ENCODE measurements at places on chromosomes 2 and 18. TPM values are rescaled to one million over a fixed set of nuclear protein-coding genes. Genes with fewer than 3 reads are reported as not detected.

- H3K27ac ChIP-seq, result no peak overlapping the region
- no peaks in the 10 kb centered on the region for H3K4me1 ChIP-seq
- no peaks in the 10 kb centered on the region for H3K27me3 ChIP-seq
- no peak for DNase-seq
- no peak overlapping the region for H3K4me3 ChIP-seq
- no peaks in the 10 kb centered on the region for H3K36me3 ChIP-seq
Measured at GRCh38 chr2:224381521-224382279, 20.2 kb downstream of the FAM124B start.

The VWA3B gene
- polyA plus RNA-seq, result 0.07 TPM

- H3K36me3 ChIP-seq, result no peaks in the 10 kb centered on the region
- no peaks in the 10 kb centered on the region for H3K4me1 ChIP-seq
- no peak for DNase-seq
- H3K27ac ChIP-seq, result no peak overlapping the region
- no peaks in the 10 kb centered on the region for H3K27me3 ChIP-seq
Measured at GRCh38 chr2:172677363-172677762, 58.3 kb upstream of the RAPGEF4 start.

DNA sequence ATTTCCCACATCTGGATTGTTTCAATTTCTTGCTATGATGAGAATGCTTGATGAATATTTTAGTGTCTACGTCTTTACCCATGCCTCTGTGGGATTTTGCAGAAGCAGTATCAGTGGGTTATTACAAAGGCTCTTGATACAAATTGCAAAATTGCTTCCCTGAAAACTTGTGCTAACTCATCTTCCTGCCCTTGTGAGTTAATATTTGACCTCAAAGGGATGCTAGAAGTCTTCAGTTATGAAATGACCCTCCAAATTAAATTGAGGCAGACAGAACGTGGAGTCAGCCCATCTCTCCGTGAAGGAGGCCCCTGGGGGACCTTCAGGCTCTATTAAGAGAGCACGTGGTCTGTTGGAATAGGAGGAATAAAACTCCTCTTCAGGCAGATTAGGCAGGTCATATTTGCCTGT lies 239.2 kb upstream of the HS6ST1 start:
- no peaks in the 10 kb centered on the region for H3K27me3 ChIP-seq
- no peaks in the 10 kb centered on the region for H3K36me3 ChIP-seq
- no peak for DNase-seq
- no peak overlapping the region for H3K4me3 ChIP-seq

DNA sequence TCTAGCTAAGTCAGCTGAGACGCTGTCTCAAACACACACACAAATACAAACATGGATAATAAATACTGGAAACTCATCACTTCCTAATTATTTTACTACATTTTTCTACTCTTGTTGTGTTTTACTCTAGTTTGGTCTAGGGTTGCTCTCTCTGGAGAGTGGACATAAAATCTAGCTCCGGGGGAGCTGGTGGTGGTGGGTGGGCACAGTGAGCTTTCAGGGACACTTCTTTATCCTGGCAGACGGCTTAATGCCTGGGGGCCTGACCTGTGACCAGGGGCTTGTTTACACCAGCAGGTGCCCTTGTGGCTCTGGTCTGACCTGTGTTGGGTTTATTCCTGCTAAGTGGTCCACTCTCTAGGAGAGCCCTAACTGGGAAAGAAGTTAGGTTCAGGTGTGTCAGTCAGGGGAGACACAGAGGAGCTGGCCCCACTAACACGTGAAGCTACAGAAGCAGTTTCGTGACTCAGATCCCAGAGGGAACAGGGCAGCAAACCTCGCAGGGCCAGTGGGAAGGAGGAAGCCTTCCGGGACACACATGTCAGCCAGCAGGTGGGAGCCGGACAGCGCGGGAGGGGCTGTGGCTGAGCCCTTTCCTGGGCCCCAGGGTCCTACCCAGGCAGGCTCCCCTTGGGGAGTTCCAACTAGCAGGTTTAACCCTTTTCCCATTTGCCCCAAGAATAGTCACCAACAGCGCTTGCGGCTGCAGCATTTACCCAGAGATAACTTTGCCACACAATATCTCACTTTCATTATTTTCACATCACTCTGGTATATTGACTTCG lies 22.5 kb upstream of the BOK start:
- no peaks in the 10 kb centered on the region for H3K27me3 ChIP-seq
- no peak overlapping the region for H3K27ac ChIP-seq
- peaks cover 4% of the 10 kb centered on the region for H3K4me1 ChIP-seq

- DNase-seq, result no peak
- H3K4me3 ChIP-seq, result no peak overlapping the region
- no peaks in the 10 kb centered on the region for H3K27me3 ChIP-seq
- no peaks in the 10 kb centered on the region for H3K36me3 ChIP-seq
- H3K4me1 ChIP-seq, result no peaks in the 10 kb centered on the region
Measured at GRCh38 chr18:25962176-25962575, 128.2 kb downstream of the SS18 start.

- no peaks in the 10 kb centered on the region for H3K27me3 ChIP-seq
- H3K36me3 ChIP-seq, result no peaks in the 10 kb centered on the region
- DNase-seq, result no peak
- H3K27ac ChIP-seq, result no peak overlapping the region
- no peaks in the 10 kb centered on the region for H3K4me1 ChIP-seq
Measured at GRCh38 chr18:66601649-66602048, 2.2 kb downstream of the CDH19 start.

Measured in pancreas (tissue), 10 donors.